Right atrium auricular region (tissue), 2 donors: ENCODE measurements at places on chromosomes 12 and 14.
A peak's percentile ranks its signal among the peaks of the same experiment; 100 is the strongest.

DNA sequence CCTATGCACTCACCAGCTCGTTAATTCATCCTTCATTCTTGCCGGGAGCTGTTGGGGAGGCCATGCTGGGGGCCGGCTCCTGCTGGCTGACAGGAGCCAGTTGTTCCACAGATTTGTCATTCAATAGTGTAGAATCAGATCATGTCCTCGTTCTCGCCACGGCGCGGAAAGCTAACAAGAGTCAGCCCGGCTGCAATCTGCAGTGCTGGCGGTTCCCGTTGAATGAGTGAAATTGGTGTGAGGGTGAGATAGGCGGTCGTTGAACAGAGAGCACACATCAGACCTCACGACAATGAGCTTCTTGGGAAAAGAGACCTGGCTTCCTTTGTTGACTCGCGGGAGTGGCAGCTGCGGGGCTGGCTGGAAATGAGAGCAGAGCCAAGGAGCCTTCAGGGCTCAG lies 57.5 kb downstream of the KIF26A start:
- DNase-seq = no peak
- no peaks in the 10 kb centered on the region for H3K27me3 ChIP-seq
- H3K36me3 ChIP-seq = no peaks in the 10 kb centered on the region
- H3K4me3 ChIP-seq = no peak overlapping the region

DNA sequence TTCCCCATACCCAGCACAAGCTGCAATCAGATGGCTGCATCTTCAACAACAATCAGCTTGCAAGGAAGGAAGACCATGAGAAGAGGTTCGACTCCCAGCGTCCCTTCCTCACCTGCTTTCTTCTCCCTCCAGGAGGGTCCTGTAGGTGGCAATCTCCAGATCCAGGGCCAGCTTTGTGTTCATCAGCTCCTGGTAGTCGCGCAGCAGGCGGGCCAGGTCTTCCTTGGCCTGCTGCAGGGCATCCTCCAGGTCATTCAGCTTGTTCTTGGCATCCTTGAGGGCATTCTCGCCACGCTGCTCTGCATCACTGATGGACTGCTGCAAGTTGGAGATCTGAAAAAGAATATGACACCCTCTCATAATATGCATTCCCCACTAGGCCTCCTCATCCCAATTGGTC lies 4.0 kb downstream of the KRT1 start:
- no peaks in the 10 kb centered on the region for H3K27me3 ChIP-seq
- H3K4me1 ChIP-seq = no peaks in the 10 kb centered on the region
- H3K27ac ChIP-seq = no peak overlapping the region
- no peak for DNase-seq
- H3K36me3 ChIP-seq = no peaks in the 10 kb centered on the region

- no peaks in the 10 kb centered on the region for H3K36me3 ChIP-seq
- H3K4me1 ChIP-seq = peaks cover 9% of the 10 kb centered on the region
- no peak overlapping the region for H3K27ac ChIP-seq
- no peaks in the 10 kb centered on the region for H3K27me3 ChIP-seq
- no peak for DNase-seq
Measured at GRCh38 chr12:30867415-30867814, 59.1 kb upstream of the TSPAN11 start.

GRCh38 chr12:124736115-124737039 lies 127.3 kb downstream of the SCARB1 start:
- H3K36me3 ChIP-seq = no peaks in the 10 kb centered on the region
- H3K4me1 ChIP-seq = no peaks in the 10 kb centered on the region
- peak overlapping the region; percentile 46 for H3K27ac ChIP-seq
- no peaks in the 10 kb centered on the region for H3K27me3 ChIP-seq
- DNase-seq = no peak

GRCh38 chr14:75837151-75837787 lies 144.5 kb downstream of the TGFB3 start:
- H3K36me3 ChIP-seq = no peaks in the 10 kb centered on the region
- no peaks in the 10 kb centered on the region for H3K4me1 ChIP-seq
- H3K4me3 ChIP-seq = no peak overlapping the region
- no peaks in the 10 kb centered on the region for H3K27me3 ChIP-seq

- no peak overlapping the region for H3K27ac ChIP-seq
- H3K27me3 ChIP-seq = no peaks in the 10 kb centered on the region
- H3K4me3 ChIP-seq = no peak overlapping the region
- no peak for DNase-seq
- H3K4me1 ChIP-seq = no peaks in the 10 kb centered on the region
Measured at GRCh38 chr12:30329281-30329680, 366.4 kb downstream of the IPO8 start.

DNA sequence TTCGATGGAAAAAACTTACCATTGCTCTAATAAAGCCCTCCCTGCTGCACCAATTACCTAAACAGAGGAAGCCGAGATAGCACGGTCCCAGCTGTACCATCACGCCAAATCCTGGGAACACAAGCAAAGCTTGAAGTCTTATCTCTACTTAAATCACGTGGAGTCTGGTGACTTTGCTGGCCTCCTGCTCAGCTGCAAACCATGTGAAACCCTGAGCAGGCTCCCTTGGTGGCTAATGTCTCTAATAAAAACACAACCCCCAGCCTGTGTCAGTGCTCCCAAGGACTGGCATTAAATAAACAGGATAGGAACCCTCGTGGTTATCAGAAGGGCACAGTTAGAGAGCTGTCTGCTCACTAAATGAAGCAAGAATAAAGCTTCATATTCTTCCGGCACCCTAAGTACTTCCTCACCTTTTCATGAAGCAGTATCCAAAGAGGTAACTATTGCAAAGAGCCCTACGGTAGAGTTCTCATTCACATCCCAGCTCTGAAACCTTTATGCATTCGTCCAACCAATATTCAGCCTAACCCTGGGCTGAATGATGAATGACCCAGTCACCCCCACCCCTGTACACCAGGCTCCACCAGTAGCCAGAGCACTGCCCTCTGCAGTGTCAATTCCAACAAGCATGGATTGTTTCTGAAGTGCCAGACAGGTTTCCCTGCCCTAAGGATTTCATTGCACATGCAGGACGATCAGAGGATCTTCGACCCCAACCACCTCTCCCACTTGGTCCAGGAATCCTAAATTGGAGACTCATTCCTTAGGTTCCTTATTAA lies 452.7 kb upstream of the TMPO start:
- H3K4me1 ChIP-seq = no peaks in the 10 kb centered on the region
- no peak for DNase-seq
- no peaks in the 10 kb centered on the region for H3K27me3 ChIP-seq

GRCh38 chr12:2082321-2082720 lies 29.5 kb downstream of the CACNA1C start:
- DNase-seq = no peak
- H3K4me3 ChIP-seq = no peak overlapping the region
- H3K27me3 ChIP-seq = no peaks in the 10 kb centered on the region
- H3K36me3 ChIP-seq = no peaks in the 10 kb centered on the region

GRCh38 chr14:42070031-42070430 lies 463.4 kb downstream of the LRFN5 start:
- H3K27ac ChIP-seq = no peak overlapping the region
- H3K27me3 ChIP-seq = no peaks in the 10 kb centered on the region
- H3K36me3 ChIP-seq = no peaks in the 10 kb centered on the region
- H3K4me1 ChIP-seq = no peaks in the 10 kb centered on the region
- H3K4me3 ChIP-seq = no peak overlapping the region

DNA sequence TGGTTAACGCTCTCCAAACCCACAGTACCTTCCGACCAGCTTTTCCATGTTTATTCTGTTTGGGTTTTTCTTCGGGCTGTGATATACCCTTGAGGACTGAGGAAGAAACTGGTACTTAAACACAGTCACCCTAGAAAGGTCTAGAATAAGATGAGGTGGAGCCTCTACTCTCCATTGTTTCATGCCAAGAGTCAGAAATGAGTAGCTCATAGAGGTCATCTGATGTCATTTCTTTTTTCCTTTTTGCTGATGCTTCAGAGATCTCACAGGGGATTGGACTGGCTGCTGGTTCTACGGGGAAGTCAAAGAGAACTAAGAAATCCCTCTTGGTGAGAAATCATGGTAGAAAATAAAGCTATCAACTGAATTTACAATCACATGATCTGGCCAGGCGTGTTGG lies 538.2 kb upstream of the TMEM132C start:
- no peak overlapping the region for H3K27ac ChIP-seq
- no peak overlapping the region for H3K4me3 ChIP-seq
- H3K4me1 ChIP-seq = no peaks in the 10 kb centered on the region
- H3K27me3 ChIP-seq = no peaks in the 10 kb centered on the region
- no peak for DNase-seq

DNA sequence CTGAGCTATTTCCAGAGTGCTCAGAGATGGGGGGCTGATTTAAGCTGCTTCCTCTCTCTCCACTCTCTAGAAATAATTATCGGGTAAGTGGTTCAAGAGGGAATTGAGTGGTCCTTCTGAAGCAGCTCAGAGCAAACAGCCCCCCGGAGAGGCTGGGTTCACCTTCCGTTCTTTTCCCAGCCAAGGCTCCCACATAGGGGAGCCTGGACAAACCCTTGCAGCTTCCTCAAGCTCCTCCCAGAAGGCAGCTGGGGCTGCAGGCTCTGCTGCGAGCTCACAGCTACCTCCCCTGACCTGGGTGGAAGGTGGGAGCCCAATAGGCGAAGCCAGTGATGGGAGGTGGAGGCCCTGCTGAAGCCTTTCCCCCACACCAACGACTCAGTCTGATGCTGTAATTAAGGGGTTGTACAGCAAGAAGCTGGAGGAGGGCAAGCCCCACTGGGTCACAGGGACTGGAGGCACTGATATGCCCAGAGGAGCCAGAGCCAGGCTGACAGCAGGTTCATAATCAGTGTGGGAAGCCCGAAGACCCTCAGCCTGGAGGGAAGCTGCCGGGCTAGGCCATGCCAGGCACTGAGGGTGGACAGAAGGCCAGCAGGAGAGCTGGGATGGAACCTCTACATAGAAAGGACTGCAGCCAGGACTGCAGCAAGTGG lies 52.4 kb downstream of the ARL6IP4 start:
- H3K4me3 ChIP-seq = no peak overlapping the region
- no peak for DNase-seq
- peaks cover 14% of the 10 kb centered on the region for H3K36me3 ChIP-seq
- H3K27me3 ChIP-seq = no peaks in the 10 kb centered on the region
- no peak overlapping the region for H3K27ac ChIP-seq
- no peaks in the 10 kb centered on the region for H3K4me1 ChIP-seq

GRCh38 chr14:105527826-105528585 lies 1.6 kb downstream of the TMEM121 start:
- H3K36me3 ChIP-seq = no peaks in the 10 kb centered on the region
- peak; percentile 65 for DNase-seq
- H3K27ac ChIP-seq = peak overlapping the region; percentile 57
- peak overlapping the region; percentile 44 for H3K4me3 ChIP-seq
- H3K27me3 ChIP-seq = no peaks in the 10 kb centered on the region

DNA sequence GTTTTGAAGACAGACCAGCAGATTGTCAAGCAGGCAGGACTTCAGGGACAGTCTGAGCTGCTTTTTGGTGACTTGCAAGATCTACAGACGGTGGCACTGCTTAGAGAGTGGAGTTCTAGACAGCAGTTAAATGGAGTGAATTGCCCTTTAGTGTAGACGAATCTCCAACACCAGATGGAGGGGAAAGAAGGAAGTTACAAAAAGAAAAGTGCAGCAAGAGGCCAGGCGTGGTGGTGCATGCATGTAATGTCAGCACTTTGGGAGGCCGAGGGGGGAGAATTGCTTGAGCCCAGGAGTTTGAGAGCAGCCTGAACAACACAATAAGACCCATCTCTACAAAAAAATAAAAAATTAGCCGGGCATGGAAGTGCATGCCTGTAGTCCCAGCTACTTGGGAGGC lies 8.4 kb upstream of the HHIPL1 start:
- DNase-seq = no peak
- no peak overlapping the region for H3K27ac ChIP-seq
- no peak overlapping the region for H3K4me3 ChIP-seq
- H3K4me1 ChIP-seq = no peaks in the 10 kb centered on the region
- H3K27me3 ChIP-seq = no peaks in the 10 kb centered on the region

DNA sequence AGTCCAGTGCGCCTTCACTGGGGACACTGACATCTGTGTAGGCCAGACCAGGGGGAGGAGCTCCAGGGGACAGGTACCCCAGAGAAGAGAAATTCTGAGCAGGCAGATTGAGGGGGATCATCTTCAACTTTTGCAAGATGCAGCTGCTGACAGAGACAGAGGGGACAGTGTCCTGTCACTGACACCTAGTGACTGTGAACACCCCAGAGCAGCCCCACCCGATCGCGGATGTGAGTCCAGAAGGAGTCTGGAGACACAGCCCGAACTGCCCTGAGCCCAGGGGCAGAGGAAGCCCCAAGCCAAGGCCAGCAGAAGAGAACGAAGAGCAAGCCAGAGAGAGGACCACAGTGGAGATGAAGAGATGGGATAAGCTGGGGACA lies 21.7 kb upstream of the LRTM2 start:
- H3K36me3 ChIP-seq = no peaks in the 10 kb centered on the region
- DNase-seq = peak; percentile 55
- H3K27me3 ChIP-seq = no peaks in the 10 kb centered on the region
- no peaks in the 10 kb centered on the region for H3K4me1 ChIP-seq
- no peak overlapping the region for H3K27ac ChIP-seq

- no peaks in the 10 kb centered on the region for H3K4me1 ChIP-seq
- H3K27me3 ChIP-seq = no peaks in the 10 kb centered on the region
Measured at GRCh38 chr12:12899530-12900380, 8.4 kb downstream of the GPRC5A start.

- DNase-seq = no peak
- H3K36me3 ChIP-seq = no peaks in the 10 kb centered on the region
- no peak overlapping the region for H3K27ac ChIP-seq
- no peaks in the 10 kb centered on the region for H3K4me1 ChIP-seq
Measured at GRCh38 chr12:54452628-54453027, 20.8 kb downstream of the GTSF1 start.

- DNase-seq = no peak
- H3K4me3 ChIP-seq = no peak overlapping the region
- no peaks in the 10 kb centered on the region for H3K27me3 ChIP-seq
- H3K4me1 ChIP-seq = no peaks in the 10 kb centered on the region
Measured at GRCh38 chr12:51460519-51460918, 35.9 kb downstream of the SLC4A8 start.

DNA sequence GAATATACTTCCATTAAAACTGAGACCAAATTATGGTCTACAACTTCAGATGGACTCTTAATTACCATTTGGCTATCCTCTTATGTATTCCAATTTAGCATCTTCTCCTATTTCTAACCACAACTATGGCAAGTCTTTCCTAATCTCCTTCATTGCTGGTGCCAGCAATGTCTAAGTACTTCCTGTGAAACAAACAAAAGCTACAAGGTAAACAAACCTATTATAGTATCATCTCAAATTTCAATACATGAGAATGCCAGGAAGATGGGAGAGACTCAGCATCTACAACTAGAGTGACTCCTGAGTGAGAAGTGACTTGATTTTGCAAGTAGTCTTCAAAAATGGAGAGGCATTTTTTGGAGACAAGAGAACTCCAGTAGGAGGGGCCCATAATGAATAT lies 202.9 kb upstream of the ATXN7L3B start:
- no peak for DNase-seq
- no peak overlapping the region for H3K27ac ChIP-seq
- no peaks in the 10 kb centered on the region for H3K36me3 ChIP-seq
- H3K4me3 ChIP-seq = no peak overlapping the region
- no peaks in the 10 kb centered on the region for H3K27me3 ChIP-seq

- no peak for DNase-seq
- no peaks in the 10 kb centered on the region for H3K36me3 ChIP-seq
- peak overlapping the region; percentile 33 for H3K27ac ChIP-seq
- peak overlapping the region; percentile 49 for H3K4me3 ChIP-seq
- H3K27me3 ChIP-seq = peaks cover 16% of the 10 kb centered on the region
Measured at GRCh38 chr12:57737467-57738460, 778 bp downstream of the AGAP2 start.

GRCh38 chr12:15547691-15548090 lies 225.4 kb downstream of the PTPRO start:
- no peaks in the 10 kb centered on the region for H3K27me3 ChIP-seq
- H3K4me1 ChIP-seq = no peaks in the 10 kb centered on the region
- H3K4me3 ChIP-seq = no peak overlapping the region
- no peak overlapping the region for H3K27ac ChIP-seq
- no peak for DNase-seq
